ENCODE measurements at places on chromosomes 12 and 14.

DNA sequence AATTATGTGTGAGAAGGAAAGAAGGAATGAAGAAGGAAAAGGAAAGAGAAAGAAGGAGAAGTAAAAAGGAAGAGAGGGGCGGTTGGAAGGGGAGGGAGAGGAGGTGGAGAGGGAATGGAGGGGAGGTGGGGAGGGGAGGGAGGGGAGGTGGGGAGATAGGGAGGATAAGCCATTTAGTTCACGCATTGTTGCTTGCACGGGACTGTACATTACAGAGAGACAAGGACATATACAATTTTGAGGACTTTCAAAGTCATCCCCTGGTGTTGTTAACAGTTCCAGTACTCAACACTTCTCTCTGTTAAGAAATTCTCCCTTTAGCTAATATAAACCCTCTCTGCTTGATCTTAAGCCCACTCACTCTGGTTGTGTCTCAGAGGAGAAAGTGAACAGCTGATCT lies 312.5 kb downstream of the GRIN2B start:
- no peak for DNase-seq

GRCh38 chr12:46124132-46124847 lies 133.9 kb upstream of the SCAF11 start:
- no peak for DNase-seq

DNA sequence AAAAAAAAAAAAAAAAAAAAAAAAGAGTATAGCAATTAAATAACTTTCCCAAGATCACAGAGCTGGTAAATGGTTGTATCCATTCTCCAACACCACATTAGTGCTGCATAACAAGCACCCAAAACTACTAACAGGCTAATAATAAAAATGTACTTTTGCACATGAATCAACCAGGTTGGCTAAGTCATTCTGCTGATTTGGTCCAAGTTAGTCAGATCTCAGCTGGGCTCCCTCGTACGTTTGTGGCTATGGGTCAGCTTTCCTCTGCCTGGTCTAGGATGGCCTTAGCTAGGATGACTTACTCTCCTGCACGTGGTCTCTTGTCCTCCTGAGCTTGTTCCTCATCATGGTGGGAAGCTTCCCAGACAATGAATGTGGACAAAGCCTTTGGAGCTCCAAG lies 7.9 kb upstream of the PLEKHG6 start:
- no peak for DNase-seq

DNA sequence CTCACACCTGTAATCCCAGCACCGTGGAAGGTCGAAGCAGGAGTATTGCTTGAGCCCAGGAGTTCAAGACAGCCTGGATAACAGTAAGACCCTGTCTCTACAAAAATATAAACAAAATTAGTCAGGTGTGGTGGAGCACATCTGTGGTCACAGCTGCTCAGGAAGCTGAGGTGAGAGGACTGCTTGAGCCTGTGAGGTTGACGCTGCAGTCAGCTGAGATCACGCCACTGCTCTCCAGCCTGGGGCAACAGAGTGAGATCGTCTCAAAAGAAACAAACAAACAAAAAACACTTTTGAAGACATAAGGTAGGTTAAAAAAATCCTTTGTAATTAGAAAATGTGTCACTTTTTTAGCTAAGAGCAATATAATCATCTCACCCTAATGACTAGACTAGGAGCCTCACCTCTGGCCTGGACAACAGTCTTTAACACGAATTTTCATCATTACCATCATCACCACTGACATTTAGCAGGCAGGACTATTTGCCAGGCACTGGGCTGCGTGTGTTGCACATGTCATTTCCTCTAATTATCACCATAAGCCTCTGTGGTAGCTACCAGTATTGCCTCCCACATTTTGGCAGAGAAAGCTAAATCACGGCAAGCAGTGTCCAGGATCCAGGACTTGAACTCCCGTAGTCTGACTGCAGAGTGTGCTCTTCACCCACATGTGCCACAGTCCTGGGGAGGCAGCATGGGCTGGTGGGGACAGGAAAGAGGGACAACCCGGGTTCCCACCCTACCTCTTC lies 4.6 kb upstream of the SYCP3 start:
- peak; percentile 14 for DNase-seq

GRCh38 chr14:23487216-23487615 lies 17.7 kb downstream of the NGDN start:
- no peak for DNase-seq

GRCh38 chr12:106109168-106109910 lies 29.4 kb downstream of the NUAK1 start:
- DNase-seq: no peak

DNA sequence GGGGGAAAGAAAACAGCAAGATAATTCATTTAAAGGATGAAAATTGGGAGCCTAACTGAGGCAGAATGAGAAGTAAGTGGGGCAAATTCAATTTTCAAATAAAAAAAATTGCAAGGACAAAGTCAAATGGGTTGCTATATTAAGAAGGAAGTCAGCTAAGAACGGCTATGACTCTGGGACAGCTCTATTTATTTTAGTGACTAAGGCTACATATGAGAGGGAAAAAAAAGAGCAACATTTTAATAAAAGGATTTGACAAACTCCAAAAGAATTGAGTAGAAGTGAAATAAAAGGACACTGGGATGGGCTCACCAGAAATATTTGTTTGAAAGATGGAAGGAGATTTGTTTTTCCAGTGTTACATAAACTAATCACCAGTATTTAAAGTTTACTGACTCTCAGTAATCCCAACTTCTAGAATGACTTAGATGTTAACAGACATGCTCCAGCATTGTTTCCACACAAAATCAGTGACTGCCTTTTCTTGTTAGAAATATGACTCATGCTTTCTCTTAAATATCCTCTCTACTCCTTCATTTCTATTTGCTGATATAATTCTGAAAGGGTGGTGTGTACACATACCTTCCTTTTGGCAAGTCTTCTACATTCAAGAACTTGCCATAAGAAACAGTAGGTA lies 198.5 kb downstream of the SLC25A21 start:
- DNase-seq: no peak

DNA sequence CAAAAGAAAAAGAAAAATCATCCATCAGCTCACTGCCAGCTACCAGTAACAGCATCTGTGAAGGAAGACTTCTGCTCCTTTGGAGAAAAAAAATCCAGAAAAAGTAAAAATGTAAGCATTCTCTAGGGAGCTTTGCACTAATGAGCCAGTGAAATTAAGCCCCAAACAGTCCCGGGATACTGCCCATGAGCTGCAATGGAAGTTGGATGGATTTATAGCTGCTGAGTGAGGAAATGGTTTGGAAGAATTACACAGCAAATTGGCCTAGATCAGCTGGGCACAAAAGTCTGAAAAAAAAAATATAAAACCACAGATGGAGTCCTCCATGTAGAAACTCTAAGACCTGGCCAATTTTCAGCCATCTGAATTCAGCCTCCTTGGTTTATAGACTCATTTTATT lies 462.9 kb upstream of the USP15 start:
- no peak for DNase-seq

- no peak for DNase-seq
Measured at GRCh38 chr14:63715360-63715759, 12.5 kb downstream of the SGPP1 start.

GRCh38 chr12:69062621-69063237 lies 129.8 kb upstream of the CPM start:
- DNase-seq: no peak

GRCh38 chr14:104808456-104808855 lies 7.6 kb downstream of the ZBTB42 start:
- DNase-seq: no peak

- no peak for DNase-seq
Measured at GRCh38 chr12:103852498-103852997, 11.5 kb upstream of the NT5DC3 start.

DNA sequence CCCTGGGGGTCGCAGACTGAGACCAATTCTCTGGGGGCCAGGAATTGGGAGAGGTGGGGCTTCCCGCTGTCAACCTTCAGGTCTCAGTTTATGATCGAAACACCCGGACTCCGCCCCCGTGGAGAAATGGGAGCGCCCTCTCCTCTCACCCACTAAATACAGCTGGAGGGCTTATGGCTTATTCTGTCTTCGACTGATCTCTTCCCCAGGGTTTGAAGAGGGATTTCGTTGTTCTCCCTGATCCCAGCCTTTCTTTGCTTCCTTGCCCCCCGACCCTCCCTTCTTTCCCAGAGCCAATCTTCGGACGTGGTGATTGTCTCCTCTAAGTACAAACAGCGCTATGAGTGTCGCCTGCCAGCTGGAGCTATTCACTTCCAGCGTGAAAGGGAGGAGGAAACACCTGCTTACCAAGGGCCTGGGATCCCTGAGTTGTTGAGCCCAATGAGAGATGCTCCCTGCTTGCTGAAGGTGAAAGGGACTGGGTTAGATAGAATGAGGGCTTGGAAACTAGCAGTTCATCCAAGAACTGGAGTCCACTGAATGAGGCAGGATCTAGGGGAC lies 607 bp downstream of the OS9 start:
- peak; percentile 22 for DNase-seq

DNA sequence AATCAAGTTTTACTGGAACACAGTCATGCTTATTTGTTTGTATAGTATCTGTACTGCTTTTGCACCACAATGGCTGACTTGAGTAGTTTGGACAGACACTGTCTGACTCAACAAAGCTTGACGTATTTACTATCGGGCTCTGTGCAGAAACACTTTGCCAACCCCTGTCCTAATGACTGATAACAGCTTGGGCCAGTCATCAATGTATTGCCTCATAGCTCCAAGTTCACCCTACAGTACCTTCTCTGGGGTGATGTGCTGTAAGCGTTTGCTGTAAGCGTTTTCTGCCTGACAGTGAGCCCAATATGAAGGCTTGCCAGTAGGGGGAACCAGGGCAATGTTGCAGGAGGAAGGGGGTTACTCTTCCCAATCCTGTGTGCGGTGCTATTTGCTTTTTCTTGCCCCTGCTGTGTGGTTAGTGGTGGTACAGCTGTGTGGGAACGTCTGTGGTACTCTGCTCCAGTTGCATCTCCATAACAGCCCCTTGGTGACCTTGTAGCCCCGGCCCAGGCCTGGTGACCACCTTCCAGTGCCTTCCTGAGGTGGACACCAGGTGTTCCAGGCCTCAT lies 5.4 kb upstream of the CCDC177 start:
- peak; percentile 37 for DNase-seq

- peak; percentile 33 for DNase-seq
Measured at GRCh38 chr12:115752913-115753726, 524.4 kb downstream of the MED13L start.

- DNase-seq: peak; percentile 54
Measured at GRCh38 chr14:91059576-91060350, 678 bp downstream of the RPS6KA5 start.

Measured in activated CD4-positive, alpha-beta T cell treated with anti-CD3 and anti-CD28 coated beads, Interleukin-2, Interleukin-6, amounts not matched to agents 100 ng/mL and 50 ng/mL, durations not matched to agents 16 hours and 8 hours (primary cell).